T-helper 17 cell (primary cell): ENCODE measurements at places on chromosomes 12 and 14. TPM values are rescaled to one million over a fixed set of nuclear protein-coding genes. Genes with fewer than 3 reads are reported as not detected.

The KRT82 gene
- not detected for total RNA-seq

GRCh38 chr14:61109288-61109687 is 128.2 kb downstream of the SLC38A6 start:
- DNase-seq = no peak

The ABHD12B gene
- not detected for total RNA-seq

DNA sequence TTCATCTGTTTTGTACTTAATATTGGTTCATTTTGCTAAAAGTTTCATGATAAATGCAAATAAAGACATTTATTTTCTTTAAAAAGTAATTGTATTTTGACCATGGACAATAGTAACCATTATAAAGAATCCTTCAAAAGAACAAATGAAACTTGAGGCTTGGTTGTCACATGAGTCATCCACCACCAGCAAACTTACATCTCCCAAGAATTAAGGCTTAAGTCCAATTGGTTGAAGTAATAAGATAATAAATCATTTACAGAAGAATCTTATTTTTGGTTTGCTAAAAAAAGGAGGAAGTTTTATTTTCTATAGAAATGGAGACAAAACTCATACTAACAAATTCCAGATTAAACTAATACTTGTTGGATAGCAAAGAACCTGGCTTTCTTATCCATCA is 84.8 kb upstream of the KITLG start:
- DNase-seq = no peak

DNA sequence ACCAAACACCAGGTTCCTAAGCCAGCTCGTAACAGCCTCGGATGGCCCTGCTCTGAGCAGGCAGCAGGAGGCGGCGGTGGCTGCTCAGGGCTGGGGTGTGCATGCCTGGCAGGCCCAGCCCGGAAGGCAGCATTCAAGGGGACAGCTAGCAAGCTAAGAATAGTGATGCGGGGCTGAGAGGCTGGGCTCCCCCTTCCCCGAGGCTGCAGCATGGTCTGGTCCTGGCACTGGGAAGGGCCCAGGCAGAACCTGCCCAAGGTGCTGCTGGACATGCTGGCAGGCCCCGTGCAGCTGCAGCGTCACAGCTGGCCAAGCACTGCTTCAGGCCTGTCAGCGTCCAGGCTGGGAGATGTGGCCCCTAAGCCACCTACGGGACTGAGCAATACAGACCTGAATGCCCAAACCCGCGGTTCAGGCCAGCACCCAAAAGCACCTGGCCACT is 26.4 kb upstream of the NUDT14 start:
- DNase-seq = no peak

GRCh38 chr12:115840159-115840558 is 437.3 kb downstream of the MED13L start:
- no peak for DNase-seq

The PRH1 gene
- 29.6 TPM for total RNA-seq

DNA sequence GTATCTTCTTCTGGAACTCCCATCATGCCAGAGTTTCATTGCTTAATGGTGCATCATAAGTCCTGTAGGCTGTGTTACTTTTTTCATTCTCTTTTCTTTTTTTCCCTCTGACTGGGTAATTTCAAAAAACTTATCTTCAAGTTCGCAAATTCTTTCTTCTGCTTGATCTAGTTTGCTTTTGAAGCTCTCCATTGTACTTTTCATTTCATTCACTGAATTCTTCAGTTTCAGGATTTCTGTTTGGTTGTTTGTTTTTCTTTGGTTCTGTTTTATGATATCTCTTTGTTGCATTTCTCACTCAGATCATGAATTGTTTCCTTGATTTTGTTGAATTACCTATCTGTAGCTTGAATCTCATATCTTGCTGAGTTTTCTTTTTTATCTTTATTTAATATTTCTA is 83.3 kb upstream of the PRMT8 start:
- DNase-seq = no peak

The KCNA5 gene
- total RNA-seq = not detected

DNA sequence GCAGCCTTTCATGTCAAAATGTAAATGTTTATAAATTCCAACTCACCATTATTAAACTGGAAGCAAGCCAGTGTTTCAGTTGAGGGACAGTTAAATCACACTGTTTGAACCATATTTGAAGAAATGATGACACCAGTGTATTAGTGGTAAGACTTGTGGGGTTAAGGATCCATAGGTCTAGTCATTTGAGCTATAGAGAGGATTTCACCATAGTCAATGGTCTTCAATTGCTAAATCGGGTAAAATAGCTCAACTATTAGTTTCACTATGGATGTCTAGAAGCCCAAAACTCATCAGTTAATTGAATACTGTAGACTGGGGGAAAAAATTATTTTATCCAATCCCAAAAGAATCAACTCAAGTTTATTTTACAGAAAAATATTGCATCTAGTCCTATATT is 659.1 kb downstream of the NRXN3 start:
- no peak for DNase-seq

GRCh38 chr12:56150563-56150962 is 1.8 kb upstream of the MYL6B start:
- no peak for DNase-seq

The EEF1AKMT3 gene
- total RNA-seq = 6.6 TPM

- DNase-seq = no peak
Measured at GRCh38 chr12:27382924-27383323, 50.3 kb downstream of the BMAL2 start.

The DIO3 gene
- not detected for total RNA-seq

The DDX54 gene
- 75.9 TPM for total RNA-seq

The AKAP5 gene
- 0.12 TPM for total RNA-seq

The TSHR gene
- 0.50 TPM for total RNA-seq

- no peak for DNase-seq
Measured at GRCh38 chr12:27437839-27438238, 8.7 kb upstream of the SMCO2 start.

The SYT10 gene
- not detected for total RNA-seq

GRCh38 chr12:109729371-109729781 is 15.8 kb downstream of the FAM222A start:
- no peak for DNase-seq

The SCN8A gene
- total RNA-seq = 0.35 TPM

DNA sequence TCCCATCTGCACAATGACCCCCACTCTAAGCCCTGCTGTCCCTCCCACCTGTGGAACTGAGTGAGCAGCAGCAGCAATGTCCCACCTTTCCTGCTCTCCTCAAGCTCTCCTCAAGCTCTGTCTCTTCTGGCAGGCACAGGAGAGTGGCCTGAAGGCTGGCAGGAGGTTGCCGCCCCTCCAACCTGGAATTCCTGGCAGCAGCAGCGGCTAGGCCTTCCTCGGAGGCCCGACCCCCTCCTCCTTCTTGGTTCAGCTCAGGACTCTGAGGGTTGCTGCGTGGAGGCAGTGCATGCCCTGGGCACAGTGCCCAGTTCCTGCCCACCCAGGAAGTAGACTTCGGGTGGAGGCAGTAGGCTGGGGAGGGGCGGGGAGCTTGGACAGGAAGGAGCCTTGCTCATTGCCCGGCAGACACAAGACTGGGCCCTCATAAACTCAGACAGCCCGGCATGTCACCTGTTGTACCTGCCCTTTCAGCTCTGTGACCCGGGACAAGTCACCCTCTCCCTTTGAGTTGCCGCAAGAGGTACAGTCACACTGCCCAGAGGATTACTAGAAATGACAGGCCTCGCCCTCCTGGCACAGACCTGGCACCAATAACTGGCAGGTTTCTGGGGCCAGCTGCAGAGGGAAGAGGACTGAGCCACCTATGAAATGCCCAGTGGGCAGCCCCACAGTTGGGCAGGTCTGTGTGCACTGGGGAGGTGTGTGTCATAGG is 2.1 kb upstream of the SERPINA1 start:
- no peak for DNase-seq

DNA sequence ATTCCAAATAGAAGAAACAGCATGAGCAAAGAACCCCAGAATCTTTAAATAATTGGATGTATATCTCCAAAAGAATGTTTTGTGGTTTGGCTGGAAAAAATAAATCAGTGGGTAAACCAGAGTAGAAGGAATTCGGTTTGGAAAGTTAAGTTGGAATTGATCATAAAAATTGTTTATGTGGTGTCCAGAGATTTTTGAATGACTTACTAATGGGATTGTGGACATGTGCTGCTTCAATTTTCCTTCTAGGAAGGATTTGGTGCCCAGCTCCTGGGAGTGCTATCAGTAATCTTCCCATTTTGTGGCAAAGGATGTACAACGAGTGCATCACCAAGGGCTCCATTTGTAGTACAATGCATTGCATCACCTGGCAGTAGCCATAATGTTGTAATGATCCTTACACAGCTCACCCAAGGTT is 224.8 kb downstream of the SLC16A7 start:
- no peak for DNase-seq

The GPR162 gene
- 0.63 TPM for total RNA-seq

GRCh38 chr14:35406506-35407305 is 2.2 kb upstream of the NFKBIA start:
- DNase-seq = no peak

- no peak for DNase-seq
Measured at GRCh38 chr12:96400631-96401075, 414 bp upstream of the CDK17 start.

The RNF212B gene
- 0.89 TPM for total RNA-seq

The PRR13 gene
- 168 TPM for total RNA-seq

GRCh38 chr14:95533822-95534221 is 1.0 kb upstream of the GLRX5 start:
- DNase-seq = no peak

The NRXN3 gene
- not detected for total RNA-seq

- DNase-seq = no peak
Measured at GRCh38 chr14:21748869-21749303, 75.3 kb upstream of the OR4E1 start.

The OTOGL gene
- total RNA-seq = not detected

The NELL2 gene
- total RNA-seq = 110 TPM

The CCDC197 gene
- not detected for total RNA-seq

GRCh38 chr12:107681455-107681835 is 4.2 kb upstream of the PWP1 start:
- DNase-seq = no peak

- no peak for DNase-seq
Measured at GRCh38 chr12:130975116-130975515, 21.4 kb downstream of the ADGRD1 start.

The AQP5 gene
- not detected for total RNA-seq

- DNase-seq = no peak
Measured at GRCh38 chr12:5899675-5900074, 45.4 kb downstream of the ANO2 start.

The GPR65 gene
- total RNA-seq = 14.9 TPM

The TAS2R31 gene
- 2.7 TPM for total RNA-seq

- no peak for DNase-seq
Measured at GRCh38 chr14:20295067-20295466, 10.7 kb downstream of the TTC5 start.
